Tongue (tissue), 3 donors: ENCODE measurements at places on chromosomes 6 and 20.

GRCh38 chr20:36468149-36469000 lies 72.9 kb upstream of the MYL9 start:
- DNase-seq = no peak

DNA sequence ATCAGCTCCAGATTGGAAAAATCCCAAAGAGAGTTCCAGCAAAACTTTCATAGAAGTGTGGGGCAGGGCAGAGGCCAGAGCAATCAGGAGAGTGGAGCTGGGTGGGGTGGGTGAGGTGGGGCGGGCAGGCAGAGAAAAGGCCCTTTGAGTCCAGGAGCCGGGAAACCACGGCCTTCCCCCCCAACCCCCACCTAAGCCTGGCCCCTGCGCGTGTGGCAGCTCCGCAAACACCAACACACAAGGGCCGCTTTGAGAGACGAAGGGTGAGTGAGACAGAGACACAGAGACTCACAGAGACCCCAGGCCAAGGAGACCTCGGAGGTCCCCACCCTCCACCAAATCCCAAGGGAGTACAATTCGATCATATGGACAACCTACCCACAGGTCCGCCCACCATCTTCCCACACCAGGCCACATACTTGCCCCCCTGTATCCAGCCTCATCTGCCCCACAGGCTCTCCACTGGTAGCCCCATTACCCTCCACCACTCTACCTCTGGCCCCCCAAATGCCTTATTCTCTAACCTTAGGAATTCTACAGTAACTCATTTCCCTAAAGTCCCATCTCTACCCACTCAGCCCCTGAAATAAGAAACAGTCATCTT lies 1.7 kb downstream of the COL11A2 start:
- DNase-seq = no peak

GRCh38 chr6:157763129-157763903 lies 59.7 kb upstream of the SNX9 start:
- DNase-seq = peak; percentile 54

DNA sequence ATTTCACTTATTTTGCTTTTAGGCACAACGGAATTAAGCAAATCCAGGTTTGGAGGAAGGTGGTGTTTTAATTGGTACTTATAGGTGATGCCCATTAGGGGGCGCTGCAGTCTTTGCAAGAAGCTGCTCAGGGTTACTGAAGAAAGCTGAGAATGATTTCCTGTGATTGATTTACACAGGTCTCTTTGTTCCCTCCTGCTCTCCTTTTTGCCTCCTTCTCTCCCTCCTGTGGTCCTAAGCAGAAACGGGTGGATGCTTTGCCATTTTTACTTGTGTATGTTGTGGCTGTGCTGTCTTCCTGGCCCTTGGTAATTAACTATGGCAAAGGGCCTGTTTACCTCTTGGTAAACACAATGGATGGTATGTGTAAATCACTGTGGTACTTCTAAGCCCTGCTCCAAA lies 97.8 kb downstream of the ANKS1A start:
- DNase-seq = peak; percentile 93
